Suppressor macrophage treated with lipopolysaccharide for 1 hour (primary cell): ENCODE measurements at places on chromosomes 1 and 21.
A peak's percentile ranks its signal among the peaks of the same experiment; 100 is the strongest.

DNA sequence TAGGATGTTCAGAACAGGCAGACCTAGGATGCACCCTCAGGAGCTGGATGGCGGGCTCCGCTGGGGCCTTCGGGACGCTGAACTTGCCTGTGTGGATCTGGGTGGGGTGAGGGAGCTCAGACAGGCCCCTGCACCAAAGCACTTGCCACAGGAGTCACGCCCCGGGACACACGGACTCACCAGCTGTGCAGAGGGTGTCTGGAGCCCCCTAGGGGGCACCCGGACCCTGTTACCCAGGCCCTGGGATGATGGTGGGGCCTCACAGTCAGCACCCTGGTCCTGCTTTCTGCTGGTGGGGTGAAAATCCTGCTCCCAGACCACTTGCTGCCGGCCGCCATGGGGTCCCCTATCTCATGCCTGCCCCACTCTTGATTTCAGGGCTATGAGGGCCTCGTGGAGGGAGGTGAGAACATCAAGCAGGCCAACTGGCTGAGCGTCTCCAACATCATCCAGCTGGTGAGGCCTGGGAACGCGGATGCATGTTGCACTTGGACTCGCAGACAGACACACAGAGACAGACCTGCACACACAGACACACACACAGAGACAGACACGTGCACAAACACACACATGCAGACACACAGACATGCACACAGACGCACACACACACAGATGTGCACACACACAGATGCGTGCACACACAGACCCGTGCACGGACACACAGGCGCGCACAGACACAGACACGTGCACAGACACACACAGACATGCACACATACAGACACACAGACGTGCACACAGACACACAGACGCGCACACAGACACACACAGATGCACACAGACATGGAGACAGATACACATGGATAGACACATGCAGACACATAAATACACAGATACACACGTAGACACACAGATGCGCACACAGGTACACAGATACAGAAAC is 11.0 kb downstream of the PFKL start:
- DNase-seq = no peak

- DNase-seq = peak; percentile 71
These were observed 155.3 kb downstream of the ADSS2 start for GRCh38 chr1:244296447-244296846.

DNA sequence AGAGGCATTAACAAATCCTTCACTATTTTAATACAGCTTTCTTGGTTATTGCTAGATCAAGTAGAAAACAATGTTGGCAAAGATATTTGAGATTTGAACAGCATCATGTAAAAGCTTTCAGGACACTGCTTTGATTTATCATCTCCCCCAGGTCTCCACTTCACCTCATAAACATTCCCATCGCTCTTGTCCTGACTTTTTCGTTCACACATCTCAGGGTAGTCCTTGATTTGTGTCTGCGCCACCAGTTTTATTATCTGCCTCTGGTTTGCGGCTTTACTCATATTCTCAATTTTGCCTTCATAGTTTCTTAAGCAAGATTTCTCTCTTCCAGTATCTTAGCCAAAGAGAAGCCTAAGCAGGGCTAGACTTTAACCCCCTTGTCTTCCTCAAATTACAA is 63.5 kb upstream of the ROR1 start:
- DNase-seq = no peak

GRCh38 chr1:230768903-230769570 is 21.8 kb downstream of the CAPN9 start:
- DNase-seq = no peak

DNA sequence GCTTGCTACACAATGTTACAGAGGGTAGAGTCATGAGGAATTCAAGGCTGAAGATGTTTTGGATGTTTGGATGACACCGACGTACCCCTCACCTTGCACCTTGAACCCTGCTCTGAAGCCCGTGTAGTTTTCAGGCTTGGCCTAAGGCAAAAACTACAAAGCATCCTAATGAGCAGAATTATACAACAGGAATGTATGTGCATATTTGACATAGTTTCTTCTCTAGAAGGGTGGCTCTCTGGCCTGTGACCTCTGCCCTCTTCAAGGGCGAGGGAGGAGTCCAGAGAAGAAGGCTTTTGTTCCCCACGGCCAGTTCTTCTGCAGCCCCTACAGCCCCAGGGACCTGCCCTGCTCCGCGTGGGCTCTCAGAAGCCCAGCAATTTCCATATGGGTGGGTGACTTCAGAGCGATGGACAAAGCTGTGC is 43.3 kb downstream of the L1TD1 start:
- DNase-seq = no peak

GRCh38 chr21:33948951-33949444 is 33.4 kb upstream of the ATP5PO start:
- no peak for DNase-seq

DNA sequence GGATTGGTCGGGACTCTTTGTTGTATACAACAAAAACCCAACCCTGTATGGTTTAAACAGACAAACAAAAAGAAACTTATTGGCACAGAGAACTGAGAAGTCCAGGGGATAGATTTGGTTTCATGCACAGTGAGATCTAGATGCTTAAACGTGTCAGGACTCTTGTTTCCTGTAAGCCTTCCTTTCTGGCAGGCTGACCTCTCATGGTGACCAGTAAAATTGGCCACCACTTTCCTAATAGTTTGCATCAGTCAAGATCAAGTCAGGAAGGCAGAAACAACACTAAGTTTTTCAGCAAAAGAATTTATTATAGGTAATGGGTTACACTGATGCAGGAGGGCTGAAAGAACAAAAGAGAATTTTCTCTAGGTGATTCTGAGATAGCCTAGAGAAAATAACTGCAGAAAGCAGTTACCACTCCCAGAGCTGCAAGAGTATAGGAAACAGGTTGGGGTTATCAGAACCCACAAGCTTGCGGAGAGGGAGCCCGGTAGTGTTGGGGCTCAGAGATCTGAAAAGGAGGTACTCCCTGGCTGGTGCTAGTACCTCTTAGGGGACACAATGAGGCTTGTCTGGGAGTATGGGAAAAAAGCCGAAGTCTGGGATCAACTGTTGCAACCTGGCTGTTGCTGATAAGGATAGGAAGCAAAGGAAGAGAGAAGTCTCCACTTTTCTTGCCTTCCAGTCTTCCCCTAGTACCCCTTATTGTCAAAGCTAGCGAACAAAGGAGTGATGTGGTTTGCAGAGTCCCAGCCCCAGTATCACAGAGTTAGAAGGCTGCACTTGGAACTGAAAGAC is 21.4 kb downstream of the CITED4 start:
- no peak for DNase-seq

GRCh38 chr1:3925762-3926161 is 25.7 kb upstream of the C1orf174 start:
- no peak for DNase-seq

DNA sequence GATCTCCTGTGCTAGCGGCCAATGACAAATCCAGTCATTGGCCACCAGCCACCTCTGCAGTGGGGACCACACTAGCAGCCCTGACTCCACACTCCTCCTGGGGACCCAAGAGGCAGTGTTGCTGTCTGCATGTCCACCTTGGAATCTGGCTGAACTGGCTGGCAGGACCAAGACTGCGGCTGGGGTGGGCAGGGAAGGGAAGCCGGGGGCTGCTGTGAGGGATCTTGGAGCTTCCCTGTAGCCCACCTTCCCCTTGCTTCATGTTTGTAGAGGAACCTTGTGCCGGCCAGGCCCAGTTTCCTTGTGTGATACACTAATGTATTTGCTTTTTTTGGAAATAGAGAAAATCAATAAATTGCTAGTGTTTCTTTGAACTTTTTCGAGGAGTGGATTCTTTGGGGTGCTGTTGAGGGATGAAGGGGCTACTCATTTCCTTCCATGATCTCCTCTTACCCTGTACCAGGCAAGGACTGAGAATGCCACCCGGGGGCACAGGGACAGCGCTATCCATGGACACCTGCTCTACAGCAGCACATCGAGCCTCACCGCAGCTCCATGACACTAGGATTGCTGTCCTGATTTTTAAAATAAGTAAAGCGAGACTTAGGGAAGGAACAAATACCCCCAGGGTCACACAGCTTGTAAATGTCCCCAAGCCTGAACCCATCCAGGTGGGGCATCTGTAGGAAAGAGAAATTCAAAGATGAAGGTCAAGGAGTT is 44.7 kb downstream of the TNNT2 start:
- DNase-seq = no peak

GRCh38 chr1:206953126-206953525 is 6.9 kb upstream of the PIGR start:
- DNase-seq = no peak

DNA sequence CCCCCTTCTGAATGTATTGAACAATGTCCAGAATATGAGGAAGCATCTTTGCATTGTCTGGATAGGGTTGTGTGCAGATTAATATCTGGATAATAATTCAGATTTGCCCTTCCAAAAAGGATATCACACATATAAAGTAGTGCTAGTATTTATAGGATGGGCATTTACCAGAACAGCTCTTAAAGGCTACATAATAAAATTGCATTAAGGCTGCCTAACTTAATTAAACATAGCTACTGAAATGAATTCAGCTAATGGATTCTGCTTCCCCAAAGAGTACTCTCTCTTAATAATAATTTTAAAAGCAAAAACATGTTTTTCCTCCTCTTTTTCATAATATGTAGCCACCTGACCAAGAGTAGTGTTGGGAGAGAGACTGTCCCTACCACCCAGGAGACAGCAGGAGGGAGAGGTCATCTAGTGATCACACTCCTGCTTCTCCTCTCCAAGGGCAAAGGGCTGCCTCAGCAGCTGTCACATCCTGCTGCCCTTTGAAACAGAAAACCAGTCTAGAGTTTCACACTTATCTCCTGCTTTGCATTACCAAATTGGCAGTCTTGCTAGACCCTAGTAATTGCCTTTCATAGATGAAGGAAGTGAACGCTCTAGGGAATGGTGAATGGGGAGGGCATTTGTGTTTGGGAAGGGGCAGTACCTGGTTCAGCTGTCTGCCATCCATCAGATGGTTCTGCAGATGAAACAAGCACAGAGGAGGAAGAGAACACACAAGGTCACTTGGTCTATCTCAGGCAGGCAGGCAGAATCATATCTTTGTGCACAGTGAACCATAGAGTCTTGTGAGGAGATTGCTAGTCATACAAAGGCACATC is 29.3 kb upstream of the DDAH1 start:
- DNase-seq = no peak

GRCh38 chr21:37367703-37368540 is 1.3 kb downstream of the DYRK1A start:
- DNase-seq = peak; percentile 48

DNA sequence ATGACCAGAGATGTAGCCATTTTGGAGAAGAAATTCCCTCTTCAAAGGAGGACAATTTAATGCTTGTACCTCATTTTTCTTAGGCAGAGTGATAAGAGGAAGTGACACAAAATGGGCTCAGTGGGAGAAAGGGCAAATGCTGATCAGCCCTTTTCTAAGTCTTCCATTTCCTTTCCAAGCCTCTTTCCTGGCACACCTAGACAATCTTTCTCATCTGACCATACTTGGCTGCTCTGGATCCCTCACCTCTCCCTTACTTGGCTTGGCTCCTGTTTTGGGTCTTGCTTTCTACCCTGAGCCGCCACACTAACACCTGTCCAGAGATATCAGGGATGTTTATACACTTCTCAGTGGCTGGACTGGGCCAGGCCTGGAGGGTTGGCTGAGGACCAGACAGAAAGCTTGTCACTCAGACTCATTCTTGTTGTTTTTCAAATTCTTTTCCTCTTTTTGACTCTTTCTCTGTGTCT is 13.1 kb downstream of the TXNIP start:
- DNase-seq = peak; percentile 67

DNA sequence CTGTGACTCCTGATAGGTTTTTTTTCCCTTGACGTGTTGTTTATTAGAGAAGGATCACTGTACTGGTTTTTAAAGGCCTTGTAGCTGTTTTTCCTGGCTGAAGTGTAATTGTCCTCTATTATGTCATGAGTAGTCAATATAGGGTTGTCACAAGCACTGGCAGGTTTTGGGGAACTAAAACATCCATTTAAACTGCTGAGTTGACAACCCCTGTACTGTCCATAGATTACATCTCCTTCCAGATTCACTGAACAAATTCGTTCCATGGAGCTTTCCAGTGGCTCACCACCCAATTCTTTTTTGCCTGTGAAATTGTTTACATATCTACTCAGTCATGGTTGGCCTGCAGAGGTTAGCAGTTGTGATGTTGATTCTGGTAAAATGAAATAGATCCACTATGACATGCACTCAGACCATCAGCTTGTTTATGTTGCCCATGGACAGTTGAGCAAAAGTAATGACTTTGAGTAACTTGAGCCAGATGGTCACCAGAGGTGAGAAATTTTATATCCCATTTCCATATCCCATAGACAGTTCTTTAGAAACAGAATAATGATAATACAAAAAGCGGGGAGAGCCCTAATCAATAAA is 59.9 kb upstream of the QSOX1 start:
- no peak for DNase-seq

- DNase-seq = no peak
These were observed 21.0 kb downstream of the CLCA4 start for GRCh38 chr1:86567878-86568277.

DNA sequence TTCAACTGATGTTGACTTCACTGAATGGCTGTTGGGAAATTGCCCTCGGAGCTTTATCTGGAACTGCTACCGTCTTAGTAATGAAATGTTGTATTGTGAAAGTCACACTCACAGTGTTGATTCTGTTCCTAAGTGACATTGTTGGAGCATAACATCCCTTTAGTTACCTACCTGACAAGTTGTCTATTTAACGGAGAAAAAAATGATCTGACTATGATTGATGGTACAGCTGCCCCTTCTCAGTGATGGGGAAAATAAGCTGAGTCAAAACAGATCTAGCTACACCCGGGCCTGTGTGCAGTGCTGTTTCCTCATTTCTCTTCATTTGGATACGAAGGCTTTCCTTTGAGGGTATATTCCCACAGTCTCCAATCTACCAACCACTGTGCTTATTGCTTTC is 472.3 kb upstream of the BRINP3 start:
- DNase-seq = no peak

DNA sequence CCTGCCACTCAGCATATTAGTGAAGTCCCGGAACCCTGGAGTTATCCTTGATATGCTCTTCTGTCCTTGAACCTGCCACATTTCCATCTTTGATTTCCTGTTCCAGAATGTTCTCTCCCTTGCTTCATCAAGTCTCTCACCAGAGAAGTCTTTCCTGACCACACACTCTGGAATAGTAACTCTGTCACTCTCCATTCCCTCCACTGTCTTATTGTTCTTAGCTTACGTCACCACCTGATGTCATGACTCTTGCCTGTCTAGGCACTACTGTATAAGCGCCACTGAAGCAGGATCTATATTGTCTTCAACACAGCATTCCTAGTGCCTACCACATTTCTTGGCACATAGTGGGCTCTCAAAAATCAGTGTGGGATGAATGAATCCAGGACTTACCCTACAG is 65.4 kb upstream of the SMYD2 start:
- DNase-seq = no peak

DNA sequence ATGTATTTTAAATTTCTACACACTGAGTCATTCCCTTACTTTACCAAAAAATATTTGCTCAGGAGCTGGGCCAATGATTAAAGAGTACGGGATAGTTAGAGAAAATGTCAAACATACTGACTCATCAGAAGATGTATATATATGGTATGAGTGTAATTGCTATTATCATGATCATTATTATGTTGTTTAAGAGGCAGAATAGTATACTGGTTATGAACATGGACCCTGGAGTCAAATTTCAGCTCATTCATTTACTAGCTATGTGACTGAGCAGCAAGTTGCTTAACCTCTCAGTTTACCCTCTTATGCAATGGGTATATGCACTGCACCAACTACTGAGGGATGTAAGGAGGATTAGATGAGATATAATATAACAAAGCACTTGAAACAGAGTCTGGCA is 41.2 kb upstream of the USH2A start:
- DNase-seq = no peak

- DNase-seq = no peak
These were observed 122.3 kb downstream of the GRIK1 start for GRCh38 chr21:29817450-29817849.

GRCh38 chr1:15210651-15211375 is 36.2 kb upstream of the FHAD1 start:
- no peak for DNase-seq
